ENCODE measurements at places on chromosomes 1 and 21.

GRCh38 chr1:218485241-218485928 is 140.2 kb downstream of the TGFB2 start:
- DNase-seq = no peak

- no peak for DNase-seq
These were observed 7.1 kb downstream of the RIIAD1 start for GRCh38 chr1:151728151-151729054.

- DNase-seq = no peak
These were observed 392 bp downstream of the GSTM2 start for GRCh38 chr1:109668123-109668775.

GRCh38 chr1:205172729-205173366 is 38.7 kb downstream of the DSTYK start:
- DNase-seq = no peak

DNA sequence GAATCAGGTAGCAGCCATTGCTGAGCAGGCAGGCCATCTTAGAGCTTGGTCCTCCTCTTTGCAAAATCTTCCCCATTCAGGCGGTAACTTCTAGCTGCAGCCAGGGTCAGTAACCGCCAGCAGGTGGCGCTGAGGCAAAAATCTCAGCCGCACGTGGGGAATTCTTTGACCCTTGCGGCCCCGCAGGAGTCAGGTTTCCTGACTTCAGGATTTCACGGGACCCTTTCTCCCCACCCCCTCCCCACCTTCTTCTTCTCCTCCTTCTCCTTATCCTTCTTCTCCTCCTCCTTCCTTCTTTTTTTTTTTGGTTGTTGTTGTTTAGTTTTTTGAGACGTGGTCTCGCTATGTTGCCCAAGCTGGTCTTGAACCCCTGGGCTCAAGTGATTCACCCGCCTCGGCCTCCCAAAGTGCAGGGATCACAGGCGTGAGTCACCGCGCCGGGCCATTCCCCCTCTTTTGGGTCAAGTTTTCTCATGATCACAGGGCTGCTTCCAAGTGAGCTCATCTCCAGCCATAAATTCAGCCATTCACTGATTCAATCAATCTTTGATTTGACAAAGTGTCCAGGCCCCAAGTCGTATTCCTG is 33.4 kb upstream of the TENT5B start:
- DNase-seq = peak; percentile 40

GRCh38 chr1:3762873-3763228 is 9.7 kb upstream of the SMIM1 start:
- no peak for DNase-seq

- DNase-seq = no peak
These were observed 84.9 kb downstream of the SIM2 start for GRCh38 chr21:36783612-36784374.

DNA sequence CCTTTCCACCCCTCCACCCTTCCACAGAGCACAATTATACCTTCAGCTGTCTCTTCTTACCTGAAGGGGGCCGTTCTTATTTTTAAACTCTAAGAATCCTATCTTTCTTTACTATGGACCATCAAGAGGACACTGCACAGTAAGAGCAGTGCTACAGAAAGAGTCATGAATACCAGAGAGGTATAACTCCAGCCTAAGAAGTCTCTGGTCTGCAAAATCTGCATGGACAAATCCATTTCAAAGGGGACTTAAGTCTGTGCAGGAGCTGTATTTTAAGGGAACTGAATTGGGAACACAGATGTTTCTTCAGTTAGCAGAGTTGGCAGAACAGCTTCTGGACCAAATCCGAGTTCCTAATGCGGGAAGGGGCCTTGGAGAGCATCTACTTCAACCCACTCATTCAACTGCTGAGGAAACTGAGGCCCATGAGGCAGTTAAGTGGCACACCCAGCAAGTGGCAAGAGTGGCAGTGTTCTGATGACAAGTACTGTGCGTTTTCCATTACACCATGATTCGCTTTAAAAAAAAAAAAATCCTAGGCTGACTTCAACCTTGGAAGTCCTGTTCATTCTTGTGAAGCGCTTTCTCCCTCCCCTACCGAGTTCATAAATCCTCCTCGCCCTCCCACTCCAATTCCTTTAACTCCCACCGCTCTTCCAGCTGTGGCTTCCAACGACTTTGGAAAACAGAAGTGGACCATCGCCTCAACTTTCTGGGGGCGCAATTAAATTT is 1.8 kb downstream of the PLPP3 start:
- no peak for DNase-seq

DNA sequence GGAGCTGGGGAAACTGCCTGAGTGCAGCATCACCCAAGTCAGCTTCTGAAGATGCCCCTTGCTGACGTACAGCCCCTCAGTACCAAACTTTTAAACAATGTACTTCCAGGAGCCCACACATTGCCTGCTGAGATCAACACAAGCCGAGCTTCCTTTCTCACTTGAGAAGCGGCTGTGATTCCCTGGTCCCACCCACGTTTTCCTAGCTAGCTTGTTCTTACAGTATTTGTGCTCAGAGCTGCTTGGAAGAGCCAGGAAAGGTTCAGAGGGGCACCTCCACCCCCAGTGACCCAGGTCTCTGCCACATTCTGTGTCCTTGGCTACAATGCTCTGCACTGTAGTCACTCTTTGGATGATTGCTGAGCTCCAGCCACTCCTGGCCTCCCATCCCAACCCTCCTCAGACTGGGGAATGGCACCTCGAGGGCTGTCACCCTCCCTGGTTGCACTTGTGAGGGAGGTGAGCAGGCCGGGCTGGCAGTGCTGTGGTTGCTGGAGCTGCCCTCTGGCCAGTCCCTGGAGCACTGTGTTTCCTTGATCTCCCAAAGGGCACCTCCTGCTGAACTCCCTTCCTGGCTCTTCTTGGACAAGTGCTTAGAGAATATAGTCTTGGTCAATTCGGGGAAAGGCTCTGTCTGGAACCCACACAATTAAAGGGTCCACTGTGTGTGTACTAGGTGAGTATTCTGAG is 355.1 kb downstream of the AJAP1 start:
- no peak for DNase-seq

DNA sequence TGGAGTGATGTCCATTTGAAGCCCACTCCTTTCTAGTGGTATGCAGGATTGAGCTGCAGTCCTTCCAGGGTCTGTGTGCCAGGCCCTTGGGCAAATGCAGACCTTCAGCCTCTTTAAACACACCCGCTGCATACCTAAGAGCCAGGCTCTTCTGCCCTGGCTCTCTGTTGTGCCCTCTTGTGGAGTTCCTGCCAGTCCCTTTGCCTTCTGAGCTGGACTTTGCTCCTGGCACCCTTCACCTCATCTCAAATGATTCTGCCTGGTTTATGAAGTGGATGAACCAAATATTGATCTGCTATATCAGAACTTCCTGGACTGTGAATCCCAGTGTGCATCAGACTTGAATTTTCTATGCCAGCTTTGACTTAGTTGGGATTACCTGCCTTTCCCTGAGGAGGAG is 158.8 kb downstream of the URB2 start:
- DNase-seq = no peak

DNA sequence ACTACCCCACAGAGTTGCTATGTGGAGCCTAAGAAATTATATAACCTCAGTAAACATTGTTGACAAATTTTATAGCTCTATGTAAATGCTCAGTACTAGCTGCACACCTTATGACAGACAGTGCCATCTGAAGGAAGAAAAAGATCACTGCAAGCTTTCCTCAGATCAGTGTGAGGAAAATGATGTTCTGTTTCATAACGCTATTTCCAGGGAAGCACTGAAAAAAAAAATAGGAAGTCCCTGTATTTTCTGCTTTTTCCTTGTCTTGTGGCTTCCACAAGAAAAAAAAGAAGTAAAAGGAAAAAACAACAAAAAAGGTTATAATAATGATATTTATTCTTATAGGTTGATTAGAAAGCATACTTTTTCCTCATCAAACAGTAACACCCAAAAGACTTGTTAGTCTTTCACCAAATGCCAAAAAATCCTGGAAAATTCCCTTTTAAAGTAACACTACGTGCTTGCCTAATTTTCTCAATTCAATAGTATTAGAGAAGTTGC is 23.2 kb downstream of the LYST start:
- no peak for DNase-seq

Measured in GM18507 (cell line).